ENCODE measurements at places on chromosomes 5 and 9. TPM values are rescaled to one million over a fixed set of nuclear protein-coding genes. Genes with fewer than 3 reads are reported as not detected.

DNA sequence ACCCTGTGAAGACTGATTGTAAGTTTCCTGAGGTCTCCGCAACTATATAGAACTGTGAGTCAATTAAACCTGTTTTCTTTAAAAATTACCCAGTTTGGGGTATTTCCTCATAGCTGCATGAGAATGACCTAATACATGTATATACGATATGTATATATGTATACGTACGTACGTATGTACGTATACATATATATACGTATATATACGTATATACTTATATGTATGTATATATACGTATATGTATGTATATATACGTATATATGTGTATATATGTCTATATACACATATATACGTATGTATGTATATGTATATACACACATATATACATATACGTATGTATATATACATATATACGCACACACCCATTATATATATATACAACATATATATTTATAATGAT lies 1153.0 kb upstream of the CDH18 start:
- DNase-seq, result no peak

- DNase-seq, result no peak
Measured at GRCh38 chr5:132406144-132406783, 36.8 kb downstream of the SLC22A5 start.

DNA sequence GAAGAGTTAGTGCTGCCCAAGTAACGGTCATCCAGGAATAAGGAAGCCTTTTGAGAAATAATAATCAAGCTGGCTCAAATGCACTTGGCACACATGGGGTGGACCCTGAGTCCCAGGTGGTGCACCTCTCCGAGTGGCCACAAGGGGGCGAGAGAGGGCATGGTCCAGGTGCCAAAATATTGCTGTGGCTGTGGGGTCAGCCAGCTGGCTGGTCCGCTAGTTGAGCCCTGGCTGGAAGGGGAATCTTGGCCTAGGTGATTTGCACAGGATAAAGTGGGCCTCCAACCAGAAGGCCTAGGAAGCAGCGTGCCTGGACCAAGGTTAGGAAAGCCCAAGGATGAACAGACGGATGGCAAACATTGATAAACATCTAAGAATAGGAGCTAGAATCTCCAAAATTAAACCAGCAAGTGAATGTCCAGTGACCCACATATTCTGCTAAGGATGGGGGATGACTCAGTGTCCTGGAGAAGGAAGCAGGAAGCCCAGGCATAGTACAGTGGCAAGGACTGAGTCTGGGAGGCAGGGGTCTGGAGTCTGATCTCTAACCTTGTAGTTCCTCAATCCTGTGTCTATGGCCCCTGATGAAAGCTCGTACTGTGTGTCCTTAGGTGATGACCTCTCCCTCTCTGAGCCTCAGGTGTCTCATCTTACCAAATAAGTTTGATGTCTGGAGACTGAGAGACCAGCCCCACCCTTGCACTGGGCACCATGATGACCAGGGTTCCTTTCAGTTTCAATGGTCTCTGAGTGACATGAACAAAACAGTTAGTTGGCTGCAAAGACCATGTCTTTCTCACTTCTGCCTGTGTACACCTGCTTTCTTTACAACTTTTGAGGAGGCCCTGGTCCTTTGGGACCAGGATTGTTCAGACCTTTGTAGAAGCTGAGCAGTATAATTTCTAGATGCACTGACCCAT lies 19.2 kb upstream of the SHB start:
- peak; percentile 64 for DNase-seq

The SPINK4 gene
- 0.49 TPM for polyA plus RNA-seq

- DNase-seq, result no peak
Measured at GRCh38 chr5:69010476-69010875, 83.3 kb upstream of the SLC30A5 start.

The TTLL11 gene
- polyA plus RNA-seq, result 23.6 TPM

The GLDC gene
- polyA plus RNA-seq, result 0.74 TPM

DNA sequence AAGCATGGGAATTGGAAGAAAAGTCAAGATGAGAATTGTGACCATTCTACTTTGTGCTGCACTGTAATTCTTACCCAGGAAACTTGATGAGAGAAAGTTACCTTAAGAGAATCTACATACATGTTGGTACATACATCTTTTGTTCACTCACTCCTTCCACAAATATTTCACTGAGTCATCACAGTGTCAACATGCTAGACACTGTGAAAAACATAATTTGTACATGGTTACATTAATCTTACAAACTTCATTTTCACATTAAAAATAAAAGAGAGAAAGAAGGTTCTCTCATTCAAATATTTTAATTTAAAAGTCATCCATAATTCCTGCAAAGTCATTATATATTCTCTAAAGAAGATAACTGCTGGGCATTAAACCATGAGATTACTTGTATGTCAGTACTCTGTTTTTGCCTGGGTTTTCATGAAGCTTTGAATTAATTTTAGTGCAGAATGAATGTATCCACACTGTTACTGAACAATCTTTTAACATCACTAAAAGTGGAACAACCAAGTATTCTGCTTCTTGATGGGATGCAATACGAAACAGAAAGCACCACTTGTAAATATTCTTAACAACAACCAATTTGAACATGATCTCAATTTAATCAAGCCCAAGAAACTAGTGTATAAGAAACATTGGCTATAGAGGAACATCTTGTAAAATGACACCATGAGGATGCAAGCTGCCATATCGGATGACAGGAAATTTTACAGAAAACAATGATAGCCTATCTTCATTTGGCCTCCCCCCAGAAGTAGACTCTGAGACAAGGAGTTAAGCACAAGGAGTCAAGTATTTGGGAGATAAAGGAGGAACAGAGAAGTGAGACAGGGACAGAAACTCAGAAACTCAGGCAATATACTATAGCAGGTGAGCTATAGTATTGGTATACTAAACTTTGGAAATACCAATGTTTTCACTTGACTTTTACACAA lies 28.4 kb downstream of the ERP44 start:
- DNase-seq, result no peak

The IRX2 gene
- polyA plus RNA-seq, result not detected

DNA sequence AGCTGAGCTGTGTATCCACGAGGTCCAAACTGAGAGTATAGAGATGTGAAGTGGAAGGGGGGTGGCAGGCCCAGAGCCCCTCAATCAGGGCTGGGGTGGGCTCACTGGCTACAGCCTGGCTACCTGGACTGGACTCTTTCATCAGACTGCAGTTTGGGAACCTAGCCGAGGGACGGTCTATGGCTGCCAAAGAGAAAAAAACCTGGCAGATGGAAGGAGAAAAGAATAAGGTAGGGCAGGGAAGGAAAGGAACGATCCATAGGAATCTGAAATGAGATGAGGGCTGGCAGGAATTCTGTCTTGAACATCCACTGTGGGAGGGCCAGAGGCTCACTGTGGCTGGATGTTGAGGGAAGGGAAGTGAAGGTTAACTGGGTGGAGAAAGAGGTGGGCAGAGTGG lies 224.4 kb upstream of the PANK3 start:
- DNase-seq, result no peak

The PCDHB11 gene
- 1.8 TPM for polyA plus RNA-seq

The TAF11L14 gene
- not detected for polyA plus RNA-seq

- DNase-seq, result no peak
Measured at GRCh38 chr9:79524266-79524665, 47.5 kb upstream of the TLE4 start.

- DNase-seq, result no peak
Measured at GRCh38 chr5:958701-959571, 49.7 kb upstream of the NKD2 start.

DNA sequence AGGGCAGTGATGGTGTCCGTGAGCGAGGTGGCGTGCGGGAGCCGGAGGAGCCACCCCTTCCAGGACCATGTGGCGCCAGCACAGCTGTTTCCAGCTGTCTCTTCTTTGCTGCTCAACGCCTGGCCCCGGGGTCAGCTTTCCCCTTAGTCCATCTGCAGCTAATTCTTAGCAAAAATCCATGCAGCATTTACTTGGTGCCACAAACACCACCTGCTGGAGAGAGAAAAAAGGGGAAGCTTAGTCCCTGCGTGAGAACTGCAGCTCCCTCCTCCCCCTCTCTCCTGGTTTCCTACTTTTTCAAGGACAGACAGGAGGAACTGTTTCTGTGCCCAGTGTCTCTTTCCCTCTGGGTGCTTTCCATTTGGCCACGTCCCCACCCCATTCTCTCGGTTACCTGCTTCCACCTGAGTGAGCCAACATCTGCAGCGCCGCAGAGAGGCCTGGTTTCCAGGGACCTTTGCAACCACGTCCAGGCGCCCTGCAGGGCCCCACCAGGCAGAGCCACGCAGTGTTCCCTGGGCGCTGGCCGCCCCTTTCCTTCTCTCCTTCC lies 3.4 kb downstream of the SLC6A19 start:
- DNase-seq, result peak; percentile 33

DNA sequence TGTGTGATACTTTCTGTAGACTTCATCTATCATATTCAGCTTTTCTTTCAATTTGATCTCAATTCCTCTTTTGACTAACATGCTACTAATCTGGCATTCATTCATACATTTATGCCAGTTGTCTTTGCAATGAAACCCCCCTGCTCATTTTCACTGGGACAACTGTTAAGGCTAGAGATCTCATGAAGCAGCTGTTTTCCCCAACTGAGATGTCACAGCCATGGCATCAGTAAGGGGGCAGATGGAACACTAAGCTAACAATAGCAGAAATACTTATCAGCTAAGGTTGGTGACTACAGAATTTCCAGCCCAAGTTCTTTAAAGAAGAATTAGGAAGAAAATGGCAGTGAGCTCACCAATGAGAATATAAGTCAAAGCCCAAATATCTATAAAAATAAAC lies 9.4 kb downstream of the TMED7 start:
- no peak for DNase-seq

The LOX gene
- 64.1 TPM for polyA plus RNA-seq

The FAM151B gene
- not detected for polyA plus RNA-seq

DNA sequence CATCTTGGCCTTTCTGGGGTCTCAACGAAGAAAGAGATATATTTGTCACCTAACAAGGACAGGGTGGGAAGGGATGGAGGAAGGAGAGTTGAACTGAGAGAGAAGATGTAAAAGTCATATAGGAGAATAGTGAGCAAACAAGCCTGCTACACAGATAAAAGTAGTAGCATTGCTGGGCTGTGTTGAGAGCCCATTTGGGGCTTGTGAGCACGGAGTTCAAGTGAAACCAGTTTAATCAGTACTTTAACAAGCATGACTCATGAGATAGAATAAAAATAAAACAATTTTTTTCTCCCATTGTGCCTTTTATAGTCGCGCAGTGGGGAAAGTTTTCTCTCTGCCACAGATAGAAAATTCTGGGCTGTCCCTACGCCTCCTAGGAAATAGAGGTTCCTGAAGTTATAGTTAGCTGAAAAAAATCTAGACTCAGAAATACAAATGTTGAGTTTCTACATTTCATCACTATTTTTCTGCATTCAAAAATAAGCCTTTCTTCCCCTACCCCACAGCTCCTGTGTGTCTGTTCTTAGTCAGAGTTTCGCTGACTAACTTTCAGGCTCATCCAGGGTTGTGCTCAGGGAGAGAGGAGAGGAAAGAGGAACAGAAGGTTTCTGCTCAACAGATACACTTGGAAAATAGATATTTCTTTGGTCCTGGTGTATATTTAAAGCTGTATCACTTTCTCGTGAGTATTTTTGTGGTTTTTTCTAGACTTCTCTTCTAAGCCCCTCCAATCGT lies 395.8 kb upstream of the ADAMTSL1 start:
- DNase-seq, result no peak

DNA sequence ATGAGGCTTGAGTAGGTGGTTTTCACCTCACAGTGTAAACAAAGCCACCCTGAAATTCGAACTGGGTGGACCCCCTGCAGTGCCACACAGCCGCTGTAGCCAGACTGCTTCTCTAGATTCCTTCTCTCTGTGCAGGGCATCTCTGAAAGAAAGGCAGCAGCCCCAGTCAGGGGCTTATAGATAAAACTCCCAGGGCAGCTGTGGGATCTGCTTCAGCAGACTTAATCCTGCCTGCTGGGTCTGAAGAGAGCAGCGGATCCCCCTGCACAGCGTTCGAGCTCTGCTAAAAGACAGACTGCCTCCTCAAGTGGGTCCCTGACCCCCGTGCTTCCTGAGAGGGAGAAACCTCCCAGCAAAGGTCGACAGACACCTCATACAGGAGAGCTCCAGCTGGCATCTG lies 71.4 kb downstream of the CARTPT start:
- DNase-seq, result no peak

The DMGDH gene
- polyA plus RNA-seq, result 3.9 TPM

The NR5A1 gene
- polyA plus RNA-seq, result not detected
